NK-92 treated with Interleukin-12 subunit alpha and Interleukin-12 subunit beta, amount 100 ng/mL, for 24 hours (cell line): ENCODE measurements at places on chromosomes 3 and 15.

- DNase-seq: no peak
Measured at GRCh38 chr3:32592011-32592410, 21.4 kb upstream of the DYNC1LI1 start.

- DNase-seq: no peak
Measured at GRCh38 chr3:177831361-177831760, 634.1 kb upstream of the TBL1XR1 start.

DNA sequence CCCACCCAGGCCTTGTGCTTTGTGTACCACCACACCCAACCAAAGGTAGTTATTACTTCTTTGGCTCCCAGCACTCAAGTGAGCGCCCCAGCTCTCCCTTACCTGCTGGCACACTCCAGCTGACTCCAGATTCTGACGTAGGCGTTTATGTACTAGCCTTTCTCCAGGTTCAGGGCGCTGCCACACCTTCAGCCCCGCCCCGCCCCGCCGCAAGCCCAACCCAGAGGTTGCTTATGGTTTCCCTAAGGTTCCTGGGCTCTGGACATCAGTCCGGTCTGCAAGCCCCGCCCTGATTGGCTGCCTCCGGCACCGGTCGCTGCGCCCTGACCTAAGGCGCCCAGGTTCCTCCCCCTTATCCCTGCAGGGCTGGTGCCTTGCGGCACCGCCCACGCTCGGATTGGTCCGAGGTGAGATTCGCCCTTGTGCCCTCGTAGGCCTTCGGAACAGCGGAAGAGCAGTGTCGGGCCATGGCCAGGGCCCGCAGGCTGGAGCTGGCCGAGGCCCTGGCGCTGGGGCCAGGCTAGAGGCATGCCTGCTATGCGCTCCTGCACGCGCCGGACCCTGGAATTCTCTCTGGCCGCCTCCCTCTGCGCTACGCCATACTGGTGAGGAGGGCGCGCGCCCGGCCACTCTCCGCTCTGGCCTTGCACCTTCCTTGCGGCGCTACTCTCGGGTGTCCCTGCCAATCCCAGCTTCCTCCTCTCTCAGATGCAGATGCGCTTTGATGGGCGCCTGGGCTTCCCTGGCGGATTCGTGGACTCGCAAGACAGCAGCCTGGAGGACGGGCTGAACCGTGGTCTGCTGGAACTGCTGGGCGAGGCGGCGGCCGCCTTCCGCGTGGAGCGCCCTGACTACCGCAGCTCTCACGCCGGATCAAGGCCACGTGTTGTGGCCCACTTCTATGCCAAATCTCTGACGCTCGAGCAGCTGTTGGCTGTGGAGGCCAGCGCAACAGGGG lies 19.8 kb upstream of the NUDT16 start:
- no peak for DNase-seq

- DNase-seq: no peak
Measured at GRCh38 chr15:39381517-39381916, 199.4 kb upstream of the THBS1 start.

DNA sequence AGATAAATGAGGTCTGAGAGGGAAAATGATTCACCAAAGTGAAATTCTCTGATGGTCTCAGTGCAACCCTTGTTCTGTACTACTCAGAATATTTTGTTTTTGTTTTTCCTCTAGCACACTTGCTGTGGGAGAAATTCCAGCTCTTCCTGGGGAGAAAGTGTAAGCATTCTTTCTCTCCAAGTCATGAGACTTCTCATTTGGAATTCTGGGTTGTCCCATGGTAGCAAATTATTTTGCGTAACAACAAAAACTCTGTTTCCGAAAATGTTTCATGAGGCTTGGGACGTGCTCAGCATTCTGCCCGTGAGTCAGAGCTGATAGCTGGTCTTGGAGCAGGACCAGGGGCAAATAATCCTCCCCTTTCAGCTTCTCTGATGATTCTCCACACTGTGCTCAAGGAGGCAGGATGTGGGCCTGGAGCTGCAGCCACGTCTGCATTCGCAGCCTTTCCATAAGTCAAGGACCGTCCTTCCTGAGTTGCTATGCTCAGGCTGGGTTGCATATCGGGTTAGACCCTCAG lies 70.3 kb downstream of the SENP2 start:
- DNase-seq: no peak
